Lung (tissue), 17 donors: ENCODE measurements at places on chromosomes 16 and 17. TPM values are rescaled to one million over a fixed set of nuclear protein-coding genes. Genes with fewer than 3 reads are reported as not detected.

DNA sequence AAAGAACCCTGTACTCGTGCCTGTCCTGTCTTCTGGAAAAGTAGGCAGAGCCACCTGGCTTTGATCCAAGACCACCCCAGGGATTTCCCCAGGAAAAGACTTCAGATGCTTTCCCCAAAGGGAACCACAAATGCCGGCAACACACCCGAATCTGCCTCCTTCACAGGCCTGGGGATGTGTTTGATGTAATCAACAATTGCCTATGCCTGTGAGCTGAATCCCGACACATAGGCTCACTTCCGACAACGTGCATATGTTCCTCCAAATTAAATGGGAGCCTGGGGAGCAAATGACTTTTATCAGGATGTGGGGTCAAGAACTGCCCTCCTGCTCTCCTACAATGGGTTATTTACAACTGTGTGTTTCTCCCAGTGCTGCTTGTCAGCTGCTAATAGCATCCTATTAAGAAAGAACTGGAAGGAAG, 535.2 kb upstream of the CDH11 start:
- peak; percentile 80 for DNase-seq

- no peak for DNase-seq
Observed at GRCh38 chr16:80274576-80275191, 266.1 kb upstream of the DYNLRB2 start.

DNA sequence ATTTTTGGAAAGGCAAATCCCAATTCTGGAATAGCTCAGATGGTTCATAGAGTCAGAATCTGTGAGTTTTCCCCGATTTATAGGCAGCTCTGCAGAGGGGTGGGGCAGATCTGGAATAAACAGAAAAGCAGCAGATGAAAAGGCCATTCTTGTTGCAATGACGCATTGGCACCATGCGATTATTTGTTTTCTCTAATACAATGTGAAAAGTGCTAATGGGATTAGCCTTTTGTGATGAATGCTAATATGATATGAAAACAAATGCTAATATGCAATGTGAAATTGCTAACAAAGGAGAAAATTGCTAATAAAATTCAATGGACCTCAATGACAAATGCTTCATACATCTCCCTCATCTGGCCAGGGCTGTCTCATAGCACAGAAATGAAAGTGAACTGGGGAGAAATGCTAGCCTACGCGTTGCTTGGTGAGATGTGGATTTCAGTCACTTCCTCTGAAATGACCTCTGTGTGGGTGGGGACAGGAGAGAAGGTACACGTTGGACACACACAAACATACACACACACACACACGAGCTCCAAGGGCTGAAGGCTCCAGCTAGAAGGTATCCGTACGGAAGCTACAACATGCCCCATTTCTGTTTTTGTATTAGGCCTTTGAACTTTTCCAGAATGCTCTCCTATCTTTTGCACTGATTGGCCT, 394.5 kb downstream of the XYLT1 start:
- no peak for DNase-seq

DNA sequence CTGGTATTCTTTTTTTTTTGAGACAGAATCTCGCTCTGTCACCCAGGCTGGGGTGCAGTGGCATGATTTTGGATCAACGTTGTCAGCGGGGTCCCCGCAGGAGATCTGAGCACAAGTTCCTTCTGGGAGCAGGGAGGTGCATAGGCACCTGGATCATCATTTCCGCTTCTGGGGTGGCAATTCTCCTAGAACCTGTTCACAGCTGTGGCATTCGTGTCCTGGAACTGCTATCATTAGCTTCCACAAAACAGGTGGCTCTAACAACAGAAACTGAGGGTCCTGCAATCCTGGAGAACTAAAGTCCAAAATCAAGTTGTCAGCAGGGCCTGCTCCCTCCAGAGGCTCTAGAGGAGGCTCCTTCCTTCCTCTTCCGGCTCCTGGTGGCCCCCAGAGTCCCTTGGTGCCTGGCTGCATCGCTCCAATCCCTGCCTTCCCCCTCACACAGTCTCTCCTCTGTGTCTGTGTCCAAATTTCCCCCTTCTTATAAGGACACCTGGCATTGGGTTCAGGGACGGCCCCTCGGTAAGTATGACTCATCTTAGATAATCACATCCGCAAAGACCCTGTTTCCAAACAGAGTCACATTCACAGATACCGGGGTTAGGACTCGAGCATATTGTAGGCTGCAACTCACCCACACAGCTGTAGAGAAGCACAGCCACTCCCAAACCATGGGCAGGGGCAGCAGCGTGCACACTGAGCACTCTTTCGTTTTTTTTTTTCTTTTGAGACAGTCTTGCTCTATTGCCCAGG, 43.5 kb upstream of the KLHDC4 start:
- no peak for DNase-seq

- peak; percentile 75 for DNase-seq
Observed at GRCh38 chr17:58531661-58532554, 17.5 kb upstream of the MTMR4 start.

DNA sequence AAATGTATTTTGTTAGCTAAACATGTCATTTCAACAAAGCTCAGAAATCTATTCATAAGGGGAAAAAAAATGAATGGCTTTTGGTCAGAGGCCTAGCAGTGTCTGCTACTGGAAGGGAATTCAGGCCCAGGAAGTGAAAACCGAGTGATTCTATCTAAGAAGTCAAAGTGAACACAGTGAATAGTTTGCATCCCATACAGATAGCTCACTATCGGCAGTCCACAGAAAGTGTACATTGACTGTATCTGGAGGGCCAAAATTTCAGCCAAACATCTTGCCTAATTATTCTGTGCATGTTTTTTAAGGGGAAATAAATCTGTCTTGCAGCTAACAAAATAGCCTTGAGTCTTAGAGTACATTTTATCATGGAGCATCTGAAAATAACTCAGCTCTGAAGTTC, 214.4 kb upstream of the CACNG5 start:
- no peak for DNase-seq

DNA sequence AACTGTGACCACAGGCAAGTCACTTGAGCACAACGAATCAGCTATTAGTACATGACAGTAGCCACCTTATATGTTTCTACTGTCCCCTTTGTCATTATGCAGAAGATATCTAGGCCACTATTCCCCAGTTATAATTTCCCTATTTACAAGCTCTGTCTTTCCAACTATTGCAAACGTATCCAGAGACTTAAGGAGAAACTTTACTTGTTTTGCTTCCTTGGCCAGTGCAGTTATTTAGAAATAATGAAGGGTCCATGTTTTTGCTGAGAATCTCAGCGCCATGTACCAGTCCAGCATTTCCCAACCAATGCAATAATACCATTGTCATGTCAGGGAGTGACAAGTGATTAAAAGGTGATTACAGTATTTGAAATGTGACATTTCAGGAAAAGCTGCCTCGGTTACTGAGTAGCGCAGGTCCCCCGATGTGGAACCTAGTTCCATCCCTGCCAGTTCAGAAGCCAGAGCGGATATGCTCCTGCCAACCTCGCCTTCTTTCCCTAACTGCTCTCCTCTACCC, 743 bp downstream of the ZNF624 start:
- DNase-seq: no peak

DNA sequence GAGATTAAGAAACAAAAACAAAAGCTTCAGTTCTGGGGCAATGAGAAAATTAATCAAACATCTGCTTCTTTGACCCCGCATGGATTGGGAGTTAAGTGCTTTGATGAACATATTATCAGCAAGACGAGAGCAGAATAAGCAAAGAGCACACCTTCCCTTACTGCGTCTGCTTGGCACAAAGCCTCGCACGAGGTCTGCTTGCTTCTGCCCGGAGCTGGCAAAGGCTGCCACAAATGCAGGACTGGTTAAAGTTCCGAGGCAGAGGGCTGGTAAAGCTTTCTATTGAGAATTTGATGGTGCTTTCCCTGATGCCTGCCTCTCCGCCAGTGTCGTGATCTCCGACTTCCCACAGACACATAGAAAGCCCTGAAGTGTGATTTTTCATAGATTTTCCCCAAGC, 17.0 kb downstream of the VAT1L start:
- DNase-seq: no peak

- no peak for DNase-seq
Observed at GRCh38 chr17:58242171-58242784, 3.9 kb downstream of the LPO start.

DNA sequence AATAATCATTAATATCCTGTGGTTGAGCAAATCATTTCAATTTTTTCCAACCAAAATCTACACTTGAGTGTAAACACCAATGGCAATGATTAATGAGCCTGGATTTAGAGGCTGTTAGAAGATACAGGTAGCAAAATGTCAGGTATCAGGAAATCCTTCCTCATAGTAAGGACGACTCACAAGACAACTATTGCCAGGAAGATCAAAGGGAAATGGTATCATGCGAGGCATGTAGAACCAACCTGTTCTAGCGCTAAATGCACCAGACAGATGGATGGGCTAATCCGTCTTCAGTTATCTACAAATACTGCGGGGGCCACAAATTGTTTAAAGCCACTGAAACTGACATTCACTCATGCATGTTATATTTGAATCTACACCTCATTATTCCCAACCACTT, 28.1 kb downstream of the TOX3 start:
- no peak for DNase-seq

- DNase-seq: no peak
Observed at GRCh38 chr16:64153718-64154117, 968.1 kb downstream of the CDH11 start.

- peak; percentile 39 for DNase-seq
Observed at GRCh38 chr16:30005341-30006094, 5.3 kb downstream of the DOC2A start.

DNA sequence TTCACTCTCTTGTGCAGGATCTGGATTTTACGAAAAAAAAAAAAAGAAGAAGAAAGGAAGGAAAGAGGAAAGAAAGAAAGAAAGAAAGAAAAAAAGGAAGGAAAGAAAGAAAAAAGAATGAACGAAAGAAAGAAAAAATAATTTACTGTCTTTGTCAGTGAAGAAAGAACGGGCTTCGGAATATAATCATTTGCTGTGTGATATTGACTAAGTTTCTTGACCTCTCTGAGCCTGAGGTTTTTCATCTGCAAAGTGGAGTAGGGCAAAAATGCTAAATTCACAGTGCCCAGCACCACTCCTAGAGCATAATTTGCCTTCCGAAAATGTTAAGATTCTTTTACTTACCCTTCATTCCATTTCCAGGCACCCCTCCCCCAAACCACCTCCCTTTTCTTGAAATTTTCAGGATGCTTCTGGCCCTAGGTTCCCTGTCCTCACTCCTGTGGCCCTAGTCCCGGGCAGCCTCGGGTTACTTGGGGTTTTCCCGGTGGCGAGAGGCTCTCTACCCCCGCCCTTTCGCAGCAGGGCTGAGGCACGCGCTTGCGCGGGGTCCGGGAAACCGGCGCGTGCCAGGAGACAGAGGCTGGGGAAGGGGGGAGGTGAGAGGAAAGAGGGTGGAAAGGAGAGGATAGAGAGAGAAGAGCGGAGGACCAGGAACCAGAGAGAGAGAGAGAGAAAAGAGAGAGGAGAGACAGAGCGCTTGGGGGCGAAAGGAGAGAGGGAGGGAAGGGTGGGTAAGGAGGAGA, at the start of gene CNTNAP1:
TSS of gene CNTNAP1 (plus strand) at position 556 of the 746 bp plus-strand sequence. CDS start 299 bp downstream, outside the sequence.
- peak; percentile 83 for DNase-seq

DNA sequence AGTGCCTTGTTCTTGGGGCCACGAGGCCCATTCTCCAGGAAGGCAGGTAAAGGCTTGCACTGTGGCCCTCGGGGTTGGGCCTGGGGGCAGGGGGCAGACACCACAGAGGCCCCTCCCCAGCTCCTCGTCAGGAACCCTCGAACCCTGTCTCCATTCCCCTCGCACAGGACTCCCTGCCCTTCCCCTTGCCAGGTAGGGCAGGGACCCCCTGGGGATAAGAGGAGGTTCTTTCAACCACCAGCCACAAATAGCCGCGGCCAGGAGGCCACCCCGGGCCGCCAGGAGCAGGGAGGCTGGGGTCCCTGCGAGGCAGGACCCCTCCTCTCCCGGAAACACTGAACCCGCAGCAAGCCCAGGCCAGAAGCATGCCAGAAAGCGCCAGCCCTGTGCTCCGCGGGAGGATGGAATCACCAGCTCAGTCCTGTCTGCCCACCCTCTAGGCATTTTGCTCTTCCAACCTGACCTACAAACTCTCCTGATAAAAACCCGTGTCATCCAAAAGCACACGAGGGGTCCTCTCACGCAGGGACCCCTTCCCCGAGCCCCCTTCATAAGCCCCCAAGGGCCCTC, 45.6 kb downstream of the SLC47A1 start:
- peak; percentile 9 for DNase-seq

- peak; percentile 51 for DNase-seq
Observed at GRCh38 chr17:38465391-38466345, 37.4 kb downstream of the ARHGAP23 start.

GRCh38 chr17:4499431-4500190, 930 bp downstream of the SPNS2 start:
- DNase-seq: no peak

GRCh38 chr16:26951950-26952349, 114.8 kb upstream of the C16orf82 start:
- DNase-seq: no peak

- peak; percentile 37 for DNase-seq
Observed at GRCh38 chr17:10384175-10384574, 11.4 kb upstream of the MYH13 start.

EFTUD2 gene
- polyA plus RNA-seq: 35.5 TPM

SMIM5 gene
- polyA plus RNA-seq: 2.2 TPM

ABCA8 gene
- polyA plus RNA-seq: 5.1 TPM

RNF222 gene
- polyA plus RNA-seq: not detected

USH1G gene
- polyA plus RNA-seq: not detected

NOS2 gene
- 0.56 TPM for polyA plus RNA-seq

KRTAP4-4 gene
- not detected for polyA plus RNA-seq

HOXB5 gene
- polyA plus RNA-seq: 1.8 TPM

PLLP gene
- 98.7 TPM for polyA plus RNA-seq

GDPD3 gene
- 4.1 TPM for polyA plus RNA-seq

RTN4RL1 gene
- 1.2 TPM for polyA plus RNA-seq

APOBR gene
- polyA plus RNA-seq: 43.2 TPM

CDR2L gene
- 10.9 TPM for polyA plus RNA-seq
